CD4-positive, alpha-beta T cell treated with Interleukin-4 for 1 hour (primary cell): ENCODE measurements at places on chromosomes 4 and X.

DNA sequence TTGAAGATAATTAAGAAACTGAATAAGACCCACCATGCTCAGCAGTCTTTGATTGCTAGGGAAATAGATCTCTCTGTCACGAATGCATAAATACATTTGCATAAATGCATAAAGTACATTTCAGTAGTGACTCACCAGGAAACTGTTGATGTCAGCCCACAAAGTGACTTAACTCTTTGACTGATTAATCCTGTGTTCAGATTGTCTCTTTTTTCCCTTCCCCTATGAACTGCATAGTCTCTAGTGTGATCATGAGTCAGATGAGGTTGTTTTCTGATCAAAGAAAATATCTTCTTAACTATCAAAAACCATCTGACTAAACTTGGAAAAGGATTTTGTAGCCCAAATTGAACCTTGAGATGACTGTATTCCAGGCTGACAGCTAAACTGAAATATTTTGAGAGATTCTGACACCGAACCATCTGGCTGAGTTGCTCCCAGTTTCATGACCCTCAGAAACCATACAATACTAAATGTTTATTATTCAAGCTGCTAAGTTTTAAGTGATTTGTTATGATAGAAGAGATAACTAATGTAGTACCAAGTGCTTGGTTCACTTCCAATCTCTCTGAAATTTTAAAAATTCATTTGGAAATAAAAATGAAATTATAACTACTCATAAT is 1381.5 kb upstream of the AGA start:
- DNase-seq = no peak

- DNase-seq = no peak
Measured at GRCh38 chr4:1900624-1901023, 29.4 kb downstream of the NSD2 start.

GRCh38 chr4:11635342-11635741 is 206.6 kb upstream of the HS3ST1 start:
- no peak for DNase-seq

DNA sequence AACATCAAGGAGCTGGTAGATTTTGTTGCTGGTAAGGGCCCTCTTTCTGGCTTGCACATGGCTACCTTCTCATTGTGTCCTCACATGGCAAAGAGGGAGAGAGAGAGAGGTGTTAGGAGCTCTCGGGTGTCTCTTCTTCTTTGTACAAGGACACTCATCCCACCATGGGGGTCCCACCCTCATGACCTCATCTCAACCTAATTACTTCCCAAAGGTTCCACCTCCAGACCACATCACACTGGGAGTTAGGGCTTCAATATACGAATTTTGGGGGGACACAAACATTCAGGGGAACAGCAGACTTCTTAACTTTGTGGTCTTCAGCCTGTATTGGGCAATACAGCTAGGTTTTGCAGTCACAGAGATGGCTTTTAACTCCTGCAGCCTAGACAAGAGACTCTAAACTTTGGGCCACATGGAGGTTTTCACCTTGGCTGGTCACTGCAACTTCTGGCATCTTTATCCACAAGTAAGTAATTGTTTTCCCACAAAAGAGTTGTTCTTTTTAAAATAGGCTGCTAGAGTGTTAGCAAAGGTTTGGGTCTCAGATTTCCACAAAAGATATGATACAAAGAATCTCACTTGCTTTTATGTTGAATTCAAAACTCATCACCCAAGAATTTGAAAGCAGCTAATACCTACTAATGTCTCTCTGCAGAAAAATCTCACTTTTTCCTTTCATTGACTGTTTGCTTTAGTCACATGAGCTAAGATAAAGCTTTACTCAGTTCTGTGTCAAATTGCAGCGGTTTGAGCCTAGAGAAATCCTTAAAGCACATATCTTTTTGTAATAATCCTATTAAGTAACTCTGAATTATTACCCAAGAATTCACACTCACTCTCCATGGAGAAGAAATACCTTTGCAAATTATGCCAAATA is 39.6 kb upstream of the BBS12 start:
- no peak for DNase-seq

GRCh38 chr4:146481246-146481645 is 40.5 kb downstream of the SLC10A7 start:
- DNase-seq = no peak

GRCh38 chr4:114077610-114078009 is 98.2 kb upstream of the ARSJ start:
- DNase-seq = no peak

- no peak for DNase-seq
Measured at GRCh38 chr4:68433582-68433981, 13.7 kb upstream of the TMPRSS11E start.
